Activated CD4-positive, CD25-positive, alpha-beta regulatory T cell (primary cell): ENCODE measurements at places on chromosomes 3 and 15.

GRCh38 chr15:96320703-96321638 lies 9.5 kb upstream of the NR2F2 start:
- no peak for DNase-seq

DNA sequence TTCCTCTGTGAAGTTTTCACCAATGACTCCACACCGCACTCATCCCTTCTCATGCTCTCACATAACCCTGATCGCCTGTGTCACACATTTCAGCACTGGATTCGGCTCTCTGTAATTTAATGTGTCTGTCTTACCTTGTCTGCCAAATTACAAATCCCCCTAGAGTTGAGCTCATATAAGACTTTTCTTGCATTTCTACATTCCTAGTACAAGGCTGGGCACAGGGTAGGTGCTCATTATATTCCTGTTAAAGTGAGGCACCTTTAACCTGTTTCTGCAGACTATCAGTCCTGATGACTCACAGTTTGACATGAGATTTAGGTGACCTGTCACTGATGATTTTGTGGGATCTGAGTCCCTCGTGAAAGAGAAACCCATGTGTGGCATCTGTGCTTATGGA lies 22.6 kb downstream of the TGM5 start:
- no peak for DNase-seq

DNA sequence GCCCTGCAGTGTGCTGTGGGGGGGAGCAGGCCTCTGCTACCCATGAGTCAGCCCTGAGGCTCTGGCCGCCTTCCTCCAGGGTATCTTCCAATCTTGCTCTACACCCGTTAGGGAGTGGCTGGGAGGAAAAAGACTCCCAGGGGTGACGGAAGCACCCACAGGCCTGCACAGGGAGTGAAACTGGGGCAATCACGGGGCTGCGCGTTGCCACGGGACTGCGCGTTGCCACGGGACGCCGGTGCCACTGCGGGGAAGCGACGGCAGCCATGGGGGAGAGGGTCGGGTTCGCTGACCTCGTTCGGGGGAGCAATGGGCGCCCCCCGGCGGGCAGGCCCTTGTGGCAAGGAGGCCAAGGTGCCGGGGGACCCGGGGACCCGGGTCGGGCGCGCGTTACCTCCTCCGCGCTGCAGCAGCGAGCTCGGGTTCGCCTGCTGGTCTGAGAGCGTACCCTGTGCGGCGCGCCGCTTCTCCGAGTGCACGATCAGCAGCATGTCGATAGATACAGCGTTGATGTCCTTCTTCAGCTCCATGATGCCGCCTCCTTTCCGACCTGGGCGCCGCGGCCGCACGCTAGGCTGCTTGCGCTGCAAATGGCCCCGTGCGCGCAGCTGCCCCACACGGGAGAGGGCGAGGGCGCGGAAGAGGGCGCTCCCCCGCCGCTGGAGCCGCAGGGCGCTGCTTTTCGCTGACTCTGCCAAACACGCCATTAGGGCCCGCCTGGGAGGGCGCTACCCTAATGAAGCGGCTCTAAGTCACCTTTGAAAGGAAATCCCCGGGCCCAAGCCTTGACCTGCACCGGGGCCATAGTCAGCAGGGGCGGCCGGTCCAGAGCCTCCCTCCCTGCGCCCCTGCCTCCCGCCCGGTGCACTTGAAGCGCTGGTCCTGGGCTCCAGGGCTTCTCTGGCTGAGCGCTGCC lies at the start of gene KY:
TSS of gene KY (minus strand) at position 592 of the 916 bp plus-strand sequence. CDS start at position 530, 62 bp downstream.
- DNase-seq, result no peak

DNA sequence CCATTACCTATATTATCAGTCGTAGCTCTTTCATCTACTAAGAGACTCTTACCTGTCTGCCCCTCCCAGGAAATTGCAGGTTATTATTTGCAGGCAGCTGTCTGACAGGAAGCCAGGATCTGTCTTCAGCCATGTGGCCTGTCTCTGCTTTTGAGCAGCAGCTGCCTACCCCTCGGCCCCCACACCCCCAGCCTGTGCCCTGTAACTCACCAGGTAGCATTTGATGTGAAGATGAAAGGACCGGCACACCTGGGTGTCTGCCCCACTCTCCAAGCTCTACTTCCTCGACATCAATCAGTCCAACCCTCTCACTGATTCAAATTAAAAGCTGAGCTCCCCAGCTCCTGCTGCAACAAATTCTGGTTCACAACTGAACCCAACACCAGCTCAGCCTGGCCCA lies 197.2 kb upstream of the CTNNB1 start:
- DNase-seq, result no peak

GRCh38 chr3:29195056-29195455 lies 85.8 kb upstream of the RBMS3 start:
- no peak for DNase-seq

- no peak for DNase-seq
These were observed 46.3 kb downstream of the ZBTB20 start for GRCh38 chr3:115100806-115101205.

DNA sequence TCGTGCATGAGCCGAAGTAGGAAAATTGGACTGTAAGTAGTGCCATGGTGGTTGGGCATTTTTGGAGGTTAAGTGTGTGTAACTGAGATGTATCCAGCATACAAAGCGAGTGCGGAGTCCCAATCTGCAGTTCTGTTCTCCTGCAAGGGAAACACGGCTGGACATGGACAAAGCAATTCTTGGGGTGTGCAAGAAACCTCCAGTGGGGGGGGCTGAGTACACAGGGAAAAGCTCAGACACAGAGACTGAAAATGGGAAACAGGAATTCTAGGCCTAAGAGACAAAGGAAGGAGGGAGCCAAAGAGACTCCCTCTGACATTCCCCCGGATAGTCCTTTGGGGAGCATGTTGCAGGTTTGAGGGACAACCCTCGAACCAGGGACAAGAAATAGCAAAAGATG lies 83.2 kb upstream of the PLSCR4 start:
- DNase-seq, result no peak

DNA sequence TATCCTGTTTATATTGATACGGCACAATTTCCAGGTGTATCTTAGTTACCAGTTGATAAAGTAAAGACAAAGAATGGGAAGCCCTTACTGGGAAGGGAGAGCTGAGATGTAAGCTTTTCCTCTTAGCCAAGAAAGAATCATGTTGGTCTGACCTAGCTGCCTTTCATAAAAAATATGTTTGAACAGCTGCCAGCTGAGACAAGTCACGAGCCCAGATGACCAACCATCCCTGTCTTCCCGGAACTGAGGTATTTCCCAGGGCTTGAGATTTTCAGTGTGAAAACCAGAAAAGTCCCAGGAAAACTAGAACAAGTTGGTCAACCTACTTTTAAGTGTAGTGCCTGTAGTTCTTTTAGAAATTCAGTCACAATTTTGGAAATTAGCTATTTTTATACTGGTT lies 3.6 kb upstream of the MYH15 start:
- no peak for DNase-seq

DNA sequence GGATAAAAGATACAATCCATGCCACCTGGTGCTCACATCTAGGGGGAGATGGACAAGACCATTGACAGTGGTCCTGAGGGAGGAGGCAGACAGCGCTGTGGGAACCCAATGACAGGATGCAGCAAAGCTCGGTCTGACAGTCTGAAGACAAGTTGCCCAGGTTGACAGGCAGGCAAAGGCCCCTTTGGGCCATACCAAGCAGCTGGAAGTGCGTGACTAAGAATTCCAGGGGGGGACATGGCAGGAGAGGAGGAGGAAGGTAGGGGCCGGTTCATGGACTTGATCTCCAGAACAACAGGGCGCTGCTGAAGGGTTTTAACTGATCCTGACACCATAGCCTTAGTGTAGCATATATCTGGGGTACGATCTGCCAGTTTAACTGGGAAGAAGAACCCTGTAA lies 83.4 kb downstream of the RPLP1 start:
- DNase-seq, result no peak

- no peak for DNase-seq
These were observed 55.1 kb downstream of the AAGAB start for GRCh38 chr15:67199391-67199790.

DNA sequence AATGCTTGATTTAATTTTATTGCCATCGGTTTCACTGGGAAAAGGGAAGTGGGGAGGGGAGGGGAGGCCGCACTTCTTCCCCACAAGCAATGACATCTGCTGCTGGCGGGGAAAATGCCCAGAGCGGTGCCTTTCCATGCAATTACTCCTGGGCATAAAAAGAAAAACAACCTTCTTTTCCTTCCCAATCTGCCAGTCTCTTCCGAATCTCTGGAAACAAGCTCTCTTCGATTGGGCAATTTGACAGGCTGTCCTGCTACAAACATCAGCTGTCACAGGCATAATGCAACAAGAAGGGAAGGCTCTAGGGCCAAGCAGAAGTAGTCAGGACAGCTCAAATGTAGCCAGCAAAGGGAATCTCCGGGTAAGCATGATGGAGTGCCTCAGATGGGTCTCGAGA lies 93.4 kb upstream of the STRIT1 start:
- no peak for DNase-seq

DNA sequence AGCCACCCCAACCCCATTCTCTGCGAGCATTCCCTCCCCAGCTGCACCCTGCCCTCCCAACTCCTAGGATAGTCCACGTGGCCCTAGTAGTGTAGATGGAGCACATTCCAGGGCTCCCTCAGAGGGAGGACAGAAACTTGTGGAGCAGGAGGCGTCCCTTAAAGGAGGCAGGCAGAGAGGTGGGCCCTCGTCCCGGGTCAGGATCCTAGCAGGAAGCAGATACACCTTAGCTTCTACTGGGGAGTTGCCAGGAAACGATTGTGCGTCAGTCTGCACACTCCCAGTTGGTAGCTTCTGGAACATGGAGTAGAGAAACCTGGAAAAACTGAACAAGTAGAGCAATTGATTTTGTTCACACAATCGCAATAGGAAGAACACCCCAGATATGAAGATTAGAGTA lies 43.9 kb upstream of the KLHL25 start:
- DNase-seq, result no peak

GRCh38 chr3:70531838-70532489 lies 219.5 kb upstream of the MDFIC2 start:
- DNase-seq, result no peak

GRCh38 chr15:89792106-89792805 lies 16.1 kb downstream of the MESP2 start:
- no peak for DNase-seq
